ENCODE measurements at places on chromosomes 5 and 9.

- DNase-seq, result no peak
Observed at GRCh38 chr5:54458221-54458620, 2.7 kb downstream of the HSPB3 start.

DNA sequence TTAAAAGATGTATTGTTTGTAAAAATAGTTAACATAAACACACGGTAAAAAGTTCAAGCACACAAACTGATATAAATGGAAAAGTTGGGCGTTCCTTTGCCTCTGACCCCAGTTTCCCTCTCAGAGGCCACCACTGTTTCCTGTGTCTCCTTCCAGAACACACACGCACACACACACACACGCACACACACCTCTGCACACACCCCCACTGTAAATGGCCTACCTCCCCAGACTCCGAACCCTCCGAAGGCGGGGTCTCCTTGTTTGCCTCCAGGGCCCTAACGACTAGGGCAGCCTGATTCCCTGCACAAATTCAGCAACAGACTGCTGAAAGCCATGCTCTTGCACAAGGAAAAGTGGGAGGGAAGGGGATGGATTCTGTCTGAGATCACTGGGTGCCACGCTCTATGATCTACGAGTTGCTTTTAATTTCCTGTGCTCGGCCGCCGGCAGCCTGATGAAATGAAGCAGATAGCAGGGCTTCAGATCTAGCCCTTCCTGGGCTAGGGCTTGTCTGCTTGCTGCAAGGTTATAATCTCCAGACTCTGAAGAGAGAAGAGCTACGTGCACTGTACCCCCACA, 184.0 kb upstream of the IL12B start:
- DNase-seq, result no peak

- no peak for DNase-seq
Observed at GRCh38 chr5:113142186-113142585, 165.6 kb downstream of the DCP2 start.

GRCh38 chr9:90420768-90421513, 221.7 kb downstream of the DIRAS2 start:
- DNase-seq, result no peak

- no peak for DNase-seq
Observed at GRCh38 chr5:106759581-106759980, 911.2 kb downstream of the EFNA5 start.

DNA sequence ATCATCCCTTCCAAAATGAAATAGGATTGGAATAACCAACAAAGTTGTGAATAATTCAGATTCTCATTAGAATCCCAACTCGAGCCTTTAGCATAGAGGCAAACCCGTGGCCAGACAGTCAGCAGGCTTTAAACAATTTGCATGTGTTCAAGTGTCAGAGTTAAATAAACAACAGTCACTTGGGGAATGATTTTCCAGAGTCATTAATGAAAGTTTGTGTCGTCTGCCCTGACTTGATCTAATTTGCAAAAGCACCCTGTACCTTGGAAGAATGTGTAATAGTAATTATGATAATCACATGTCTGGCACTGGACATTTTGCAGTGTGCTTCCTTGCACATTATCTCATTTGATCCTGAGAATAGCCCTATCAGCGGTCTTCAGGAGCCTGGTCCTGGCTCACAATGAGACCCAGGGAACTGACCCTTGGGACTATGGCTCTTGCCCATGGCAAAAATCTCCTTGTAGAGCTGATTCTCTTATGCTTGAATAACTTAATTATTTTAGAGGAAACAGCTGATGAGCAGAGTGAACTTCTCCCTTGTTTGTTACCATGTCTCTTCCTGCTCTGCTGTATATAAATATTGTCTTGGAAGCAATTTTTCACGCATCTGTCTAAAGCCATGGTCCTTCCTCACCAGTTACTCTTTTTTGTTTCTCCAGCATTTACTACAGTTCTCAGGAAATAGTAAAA, 272.7 kb downstream of the NR3C1 start:
- no peak for DNase-seq

DNA sequence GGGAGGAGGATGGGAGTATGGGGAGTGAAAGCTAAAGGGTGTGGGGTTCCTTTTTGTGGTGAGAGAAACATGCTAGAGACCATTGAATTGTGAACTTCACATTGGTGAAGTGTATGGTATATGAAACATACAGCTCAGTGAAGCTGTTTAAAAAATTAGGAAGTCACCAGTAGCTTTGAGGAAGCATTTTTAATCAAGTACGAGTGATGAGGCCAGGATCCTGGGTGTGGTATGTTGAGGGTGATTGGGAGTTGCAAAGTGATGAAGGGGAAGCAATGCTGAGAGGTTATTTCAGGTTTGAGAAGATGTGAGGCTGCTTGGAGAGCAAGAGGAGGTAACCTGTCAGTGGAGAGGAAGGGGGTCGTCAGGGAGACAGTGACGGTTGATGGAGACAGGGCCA, 22.7 kb upstream of the CLK4 start:
- DNase-seq, result no peak

DNA sequence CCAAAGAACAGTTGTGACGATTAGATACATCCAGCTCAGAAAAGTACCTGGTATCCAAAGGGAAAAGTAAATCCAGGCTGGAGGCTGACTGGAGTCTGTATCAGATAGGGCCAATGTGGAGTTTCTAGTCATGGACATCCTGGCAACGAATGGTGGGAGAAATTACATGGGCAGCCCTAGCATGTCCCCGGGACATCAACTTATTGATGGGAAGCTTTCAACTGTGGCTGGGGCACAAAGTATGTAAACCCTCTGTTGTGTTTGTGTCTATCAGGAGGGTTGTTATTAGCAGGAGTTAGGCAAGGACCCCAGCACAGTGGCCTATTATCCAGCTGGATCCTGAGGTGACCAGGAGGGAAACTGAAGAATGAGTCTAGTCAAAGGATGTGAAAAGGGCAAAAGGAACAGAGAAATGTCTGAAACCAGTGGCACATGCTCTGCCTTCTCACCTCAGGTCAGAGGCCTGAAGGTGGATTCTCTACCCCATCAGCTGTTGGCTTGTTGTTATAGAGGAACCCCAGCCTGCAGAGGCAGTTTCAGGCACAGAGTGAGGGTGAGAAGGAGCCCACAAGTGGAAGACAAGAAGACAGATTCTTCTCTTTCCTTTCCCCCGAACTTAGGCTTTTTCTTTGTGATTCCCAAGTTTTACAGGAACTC, 19.9 kb downstream of the IFNW1 start:
- no peak for DNase-seq

GRCh38 chr5:78823196-78823595, 161.9 kb downstream of the ARSB start:
- DNase-seq, result no peak

DNA sequence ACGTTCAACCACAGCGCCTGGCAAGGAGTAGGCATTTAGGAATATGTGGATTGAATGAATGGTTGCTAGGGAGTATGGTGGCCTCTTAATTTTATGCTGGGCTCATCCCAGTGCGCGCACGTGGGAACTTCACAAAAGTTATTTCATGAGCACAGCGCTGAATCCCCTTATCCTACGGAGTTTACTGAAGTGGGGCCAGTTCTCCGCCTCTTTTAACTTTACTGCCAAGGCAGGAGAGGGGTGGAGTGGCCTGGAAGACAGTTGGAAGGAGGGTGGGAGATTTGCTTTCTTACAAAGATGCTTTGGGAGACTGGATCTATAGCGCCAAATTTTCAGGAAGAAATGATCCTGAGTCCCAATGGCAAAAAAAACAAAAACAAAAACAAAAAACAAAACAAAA, 326.5 kb downstream of the SH3GL2 start:
- DNase-seq, result no peak

GRCh38 chr5:79689541-79690466, at the start of gene CMYA5:
TSS of gene CMYA5 (plus strand) at chr5:79689836. CDS start at chr5:79689908, 72 bp downstream.
- DNase-seq, result no peak

DNA sequence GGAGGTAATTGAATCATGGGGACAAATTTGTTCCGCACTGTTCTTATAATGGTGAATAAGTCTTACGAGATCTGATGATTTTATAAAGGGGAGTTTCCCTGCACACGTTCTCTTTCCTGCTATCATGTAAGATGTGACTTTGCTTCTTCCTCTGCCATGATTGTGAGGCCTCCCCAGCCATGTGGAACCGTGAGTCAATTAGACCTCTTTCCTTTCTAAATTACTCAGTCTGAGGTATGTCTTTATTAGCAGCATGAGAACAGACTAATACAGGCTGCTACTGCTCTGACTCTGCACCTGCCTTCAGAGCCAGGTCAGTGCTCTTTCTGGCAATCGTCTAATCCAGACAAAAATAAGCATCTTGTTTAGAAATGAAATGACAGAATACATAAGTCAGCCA, 479.2 kb upstream of the TUSC1 start:
- DNase-seq, result no peak

DNA sequence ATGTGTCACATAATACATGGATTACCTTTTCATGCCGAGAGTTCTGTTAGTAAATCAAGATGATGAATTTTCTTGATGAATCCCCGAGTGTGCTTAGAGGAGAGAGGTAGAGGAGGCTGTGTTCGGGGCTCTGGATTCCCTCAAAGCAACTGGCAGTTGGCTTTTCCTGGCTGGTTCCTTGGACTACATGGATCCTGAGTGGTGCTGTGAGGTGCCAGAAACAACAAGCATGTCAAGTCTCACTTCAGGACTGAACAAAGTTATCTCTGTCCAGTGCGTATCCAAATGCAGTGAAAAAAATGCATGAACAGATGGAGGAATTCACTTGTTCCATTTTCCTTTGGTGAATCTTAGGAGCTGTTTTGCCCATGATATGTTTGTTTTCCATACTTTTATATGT, 231.7 kb downstream of the FBXL7 start:
- DNase-seq, result no peak

DNA sequence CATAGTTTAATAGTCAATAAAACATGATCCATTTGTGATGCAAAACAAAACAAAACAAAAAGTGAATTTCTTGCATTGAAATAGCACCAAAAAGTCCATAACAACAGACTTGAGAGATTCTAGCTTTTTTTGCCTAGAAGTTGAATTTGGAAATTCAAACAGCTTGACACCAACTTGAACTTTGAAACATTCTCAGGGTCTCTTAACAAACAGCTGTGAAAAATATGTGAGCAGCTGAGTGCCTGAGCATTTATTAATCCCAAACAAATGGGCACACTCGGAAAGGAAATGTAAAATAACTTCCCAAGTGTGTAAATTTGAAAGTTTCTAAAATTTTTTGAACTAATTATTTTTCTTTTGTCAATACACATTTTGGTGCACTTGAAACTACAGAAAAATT, 56.0 kb upstream of the HMHB1 start:
- no peak for DNase-seq

DNA sequence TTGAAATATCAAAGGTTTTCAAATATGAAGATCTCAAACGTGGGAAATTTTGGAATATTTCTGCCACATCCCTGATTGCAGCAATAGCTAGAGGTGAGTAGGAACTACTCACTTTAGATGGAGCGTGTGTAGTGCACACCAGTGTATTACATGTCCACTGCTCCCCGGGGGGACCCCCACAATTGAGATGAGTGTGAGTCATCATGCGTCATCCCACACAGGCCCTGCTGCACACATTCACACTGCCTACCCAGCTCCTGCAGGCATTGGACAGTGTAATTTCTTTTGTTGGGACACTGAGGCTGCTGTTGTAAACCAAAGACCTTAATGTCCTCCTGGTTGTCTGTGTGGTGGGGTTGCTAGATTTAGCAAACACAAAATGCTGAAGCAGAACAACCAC, 280.0 kb downstream of the GAS1 start:
- no peak for DNase-seq

DNA sequence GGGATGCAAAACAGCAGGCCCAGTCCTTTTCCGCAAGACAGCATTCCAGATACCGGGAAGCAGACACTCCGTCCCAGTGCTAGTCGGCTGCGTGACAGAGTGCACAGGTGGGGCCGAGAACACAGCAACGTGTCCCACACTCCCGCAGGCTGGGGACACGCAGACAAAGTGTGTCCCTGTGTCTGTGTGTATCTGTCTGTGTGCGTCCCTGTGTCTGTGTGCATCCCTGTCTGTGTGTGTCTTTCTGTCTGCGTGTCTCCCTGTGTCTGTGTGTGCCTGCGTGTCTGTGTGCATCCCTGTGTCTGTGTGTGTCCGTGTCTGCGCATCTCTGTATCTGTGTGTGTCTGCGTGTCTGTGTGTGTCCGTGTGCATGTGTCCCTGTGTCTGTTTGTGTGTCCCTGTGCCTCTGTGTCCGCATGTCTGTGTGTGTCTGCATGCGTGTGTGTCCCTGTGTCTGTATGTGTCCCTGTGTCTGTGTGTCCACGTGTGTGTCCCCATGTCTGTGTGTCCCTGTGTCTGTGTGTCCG, 137.0 kb downstream of the MRPL36 start:
- peak; percentile 75 for DNase-seq

- peak; percentile 96 for DNase-seq
Observed at GRCh38 chr9:91037511-91038482, 236.2 kb downstream of the SYK start.

DNA sequence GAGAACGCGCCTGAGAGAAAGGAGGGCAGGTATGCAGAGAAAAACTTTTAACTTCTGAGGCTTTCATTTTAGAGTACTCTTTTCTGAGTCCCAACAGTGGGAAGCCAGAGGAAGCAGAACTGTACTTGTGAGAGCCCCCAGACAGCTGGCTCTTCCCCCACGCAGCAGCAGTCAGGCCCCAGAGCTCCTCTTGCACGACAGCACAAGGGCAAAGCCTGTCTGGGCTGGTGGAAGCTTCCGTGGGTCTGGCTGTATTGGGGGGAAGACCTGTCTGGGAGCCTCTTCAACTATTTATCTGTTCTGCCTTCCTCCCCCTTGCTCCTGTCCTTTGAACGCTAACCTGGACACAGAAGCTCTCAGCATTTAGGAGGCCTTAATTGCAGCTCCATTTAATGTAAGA, 68.2 kb downstream of the THBS4 start:
- DNase-seq, result no peak

- no peak for DNase-seq
Observed at GRCh38 chr5:96408841-96409538, 24.1 kb downstream of the PCSK1 start.

GRCh38 chr9:105079457-105079856, 151.5 kb upstream of the ABCA1 start:
- no peak for DNase-seq

GRCh38 chr9:114474425-114474824, 30.8 kb downstream of the WHRN start:
- no peak for DNase-seq

- DNase-seq, result no peak
Observed at GRCh38 chr5:60177596-60177995, 284.1 kb upstream of the PDE4D start.

- no peak for DNase-seq
Observed at GRCh38 chr9:19102181-19102630, 498 bp downstream of the HAUS6 start.

DNA sequence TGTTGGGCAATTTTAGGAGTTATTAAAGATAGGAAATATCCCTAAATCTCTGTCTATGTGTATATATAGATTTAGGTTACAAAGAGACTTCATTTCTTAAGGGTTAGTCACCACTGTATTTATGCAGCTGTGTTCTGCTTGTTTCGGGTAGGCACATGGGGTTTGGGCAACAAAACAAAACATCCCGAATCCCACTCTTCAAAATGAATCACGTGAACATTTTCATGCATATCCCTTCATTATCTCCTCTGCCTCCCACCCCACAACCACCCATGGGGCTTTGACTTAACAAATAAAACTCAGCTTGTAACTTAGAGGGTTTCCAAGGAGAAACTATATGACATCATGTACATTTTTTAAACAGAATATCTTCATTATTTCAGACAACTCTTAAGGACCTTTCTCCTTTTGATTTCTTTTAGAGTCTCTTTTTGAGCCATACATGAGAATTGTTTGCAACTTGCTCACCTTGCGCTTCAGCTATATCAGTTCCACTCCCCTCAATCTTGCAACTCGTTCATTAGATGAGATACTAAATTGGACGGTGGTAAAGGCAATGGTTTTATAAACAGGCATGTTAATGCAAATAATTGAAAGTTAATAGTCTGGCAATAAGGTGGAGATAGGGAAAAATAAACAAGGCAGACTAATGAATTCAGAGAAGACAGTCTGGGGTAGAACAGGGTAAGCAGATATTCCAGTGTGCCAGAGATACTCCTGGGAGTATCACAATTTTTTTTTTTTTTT, 136.7 kb downstream of the CD180 start:
- no peak for DNase-seq

All from vagina (tissue), 2 donors.